ENCODE measurements at places on chromosomes 7 and 10.

DNA sequence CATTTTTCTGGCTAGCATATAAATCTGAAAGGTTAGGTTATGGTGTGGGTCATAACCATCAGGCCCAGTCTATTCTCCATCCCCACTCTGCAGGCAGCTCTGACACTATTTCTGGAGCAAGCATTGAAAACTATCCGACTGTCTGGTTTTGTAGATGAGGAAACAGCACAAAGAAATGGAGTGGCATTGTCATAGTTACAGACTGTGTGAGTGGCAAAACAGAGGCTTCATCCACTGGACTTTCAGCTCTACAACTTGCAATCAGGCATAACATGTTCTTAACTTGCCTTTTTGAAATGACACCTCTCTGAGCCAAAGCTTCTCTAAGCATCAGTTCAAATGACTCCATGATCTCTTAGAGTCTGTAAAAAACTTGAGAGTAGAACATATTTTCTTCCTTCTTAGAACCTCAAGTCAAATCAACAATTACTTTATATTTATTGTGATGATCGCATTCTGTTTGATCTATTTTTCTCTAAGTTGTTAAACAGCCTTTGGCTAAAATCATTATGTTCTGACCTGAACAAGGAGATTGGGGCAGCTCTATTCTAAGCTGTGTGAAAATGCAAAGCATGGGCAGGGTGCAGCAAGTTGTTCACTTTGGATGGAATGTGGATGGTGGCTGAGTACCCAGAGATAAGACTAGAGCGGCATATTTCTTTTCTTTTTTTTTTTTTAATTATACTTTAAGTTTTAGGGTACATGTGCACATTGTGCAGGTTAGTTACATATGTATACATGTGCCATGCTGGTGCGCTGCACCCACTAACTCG is 68.5 kb downstream of the LRRC4 start:
- no peak for DNase-seq

- no peak for DNase-seq
Observed at GRCh38 chr10:130198651-130199050, 62.5 kb downstream of the GLRX3 start.

GRCh38 chr7:28176174-28176573 is 4.4 kb downstream of the JAZF1 start:
- DNase-seq, result no peak

DNA sequence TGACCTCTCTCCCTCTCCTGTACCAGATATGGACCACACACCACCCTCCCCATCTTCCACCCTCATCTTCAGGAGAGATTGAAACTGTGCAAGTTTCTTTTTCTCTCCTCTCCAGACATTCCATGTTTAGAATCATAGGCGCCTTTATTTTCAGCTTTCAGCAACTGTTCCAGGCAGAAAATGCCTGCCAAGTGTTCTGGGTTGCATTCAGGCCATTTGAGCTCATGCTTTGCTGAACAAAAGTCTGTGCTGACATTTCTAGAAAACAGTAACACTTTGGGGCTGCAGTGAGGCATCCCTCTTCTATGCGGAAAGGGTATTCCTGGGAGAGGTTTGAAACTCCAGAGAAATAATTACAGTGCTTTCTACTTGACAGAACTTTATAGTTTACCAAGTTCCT is 361.7 kb downstream of the GPAM start:
- DNase-seq, result no peak

DNA sequence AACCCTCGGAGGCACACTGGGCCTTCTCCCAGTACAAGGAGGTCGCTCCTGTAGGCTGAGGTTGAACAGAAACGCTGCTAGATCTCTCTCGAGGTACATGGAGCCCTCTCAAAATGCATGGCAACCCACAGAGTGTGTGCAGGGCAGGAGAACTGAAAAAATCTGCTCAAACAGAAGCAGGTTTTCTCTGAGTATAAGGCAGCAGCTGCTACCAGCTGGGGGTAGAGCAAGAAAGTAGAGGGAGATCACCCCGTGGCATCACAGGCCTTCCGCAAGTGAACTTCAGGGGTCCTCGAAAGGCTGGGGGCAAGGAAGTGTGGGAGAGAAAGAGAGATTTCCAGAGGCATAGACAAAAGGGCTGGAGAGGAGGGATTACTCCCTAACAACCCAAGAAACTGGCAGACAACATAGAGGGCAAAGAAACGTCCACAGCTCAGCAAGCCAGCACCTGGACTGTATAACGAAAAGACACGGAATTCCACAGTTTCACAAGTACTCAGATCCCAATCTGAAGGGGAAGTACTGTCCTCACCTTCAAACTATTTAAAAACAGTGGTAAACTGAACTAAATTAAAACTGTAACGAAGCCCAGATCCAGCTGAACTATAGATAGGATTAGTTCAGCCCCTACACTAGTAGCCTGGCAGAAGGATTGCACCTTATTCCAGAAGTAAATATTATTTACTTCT is 299.2 kb downstream of the IPMK start:
- DNase-seq, result no peak

- DNase-seq, result no peak
Observed at GRCh38 chr10:5095687-5096086, 1.5 kb downstream of the AKR1C3 start.

GRCh38 chr10:132624847-132625471 is 87.4 kb downstream of the INPP5A start:
- DNase-seq, result no peak

Measured in stimulated activated CD8-positive, alpha-beta memory T cell treated with anti-CD3 and anti-CD28 coated beads, Interleukin-4, amount 100 ng/mL, for 4 hours (primary cell).